Brain (organoid and tissue), 16 donors: ENCODE measurements at places on chromosomes 4 and X.

DNA sequence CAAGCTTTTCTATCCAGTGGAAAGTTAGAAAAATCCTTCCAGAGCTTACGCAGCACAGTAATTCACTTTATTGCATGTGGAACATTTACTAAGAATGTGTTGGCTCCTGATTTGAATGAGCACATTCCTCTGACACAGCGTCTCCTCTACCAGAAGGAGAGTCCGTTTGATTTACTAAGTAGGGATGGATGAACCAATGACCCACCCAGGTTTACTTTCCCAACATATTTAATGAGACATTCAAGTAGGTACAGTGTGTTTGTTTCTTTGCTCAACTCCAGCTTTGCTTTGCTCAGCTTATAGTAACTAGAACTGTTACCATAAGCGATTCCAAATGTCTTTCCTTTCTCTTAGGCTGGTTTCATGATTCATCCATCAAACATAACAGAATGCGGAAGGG, 161.7 kb downstream of the SMARCA1 start:
- DNase-seq: no peak

DNA sequence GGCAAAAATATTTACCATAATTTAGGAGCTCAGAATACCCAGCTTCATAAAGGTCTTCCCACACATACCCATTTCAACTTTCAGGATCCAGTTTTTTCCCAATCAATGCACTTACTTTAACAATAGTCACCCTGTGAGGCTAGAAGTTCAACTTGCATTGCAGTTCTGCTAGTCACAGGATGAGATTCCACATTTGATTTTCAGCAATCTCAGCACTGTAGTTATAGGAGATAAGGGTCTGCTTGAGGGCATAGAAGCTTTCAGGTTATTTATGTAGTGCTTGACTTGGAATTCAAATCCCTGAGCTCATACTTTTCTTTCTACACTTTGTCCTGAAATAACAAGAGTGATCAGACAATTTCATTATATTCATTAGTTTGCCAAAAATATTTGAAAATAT, 78.3 kb upstream of the IL2 start:
- no peak for DNase-seq

- DNase-seq: no peak
Measured at GRCh38 chr4:61397174-61397573, 197.0 kb downstream of the ADGRL3 start.

DNA sequence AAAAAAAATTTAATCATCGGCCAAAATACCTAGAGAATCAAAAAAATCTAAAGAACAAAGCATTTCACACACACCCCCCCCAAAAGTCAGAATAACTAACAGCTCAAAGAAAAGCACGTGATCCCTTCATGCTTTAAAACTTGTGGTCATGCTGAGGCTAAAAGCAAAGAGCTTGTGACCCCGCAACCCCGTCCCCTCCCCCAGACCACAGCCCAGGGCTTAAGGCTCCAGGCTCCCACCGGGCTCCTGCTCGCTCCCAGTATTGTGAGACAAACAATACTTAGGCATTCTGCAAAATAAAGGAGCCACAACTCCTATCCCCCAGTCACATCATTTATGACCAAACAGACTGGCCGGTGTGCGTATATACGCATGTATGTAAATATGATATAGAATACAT, 62.1 kb upstream of the CCDC160 start:
- no peak for DNase-seq

GRCh38 chr4:24880186-24880585, 32.7 kb downstream of the CCDC149 start:
- no peak for DNase-seq
